ENCODE measurements at places on chromosomes 7 and 10. TPM values are rescaled to one million over a fixed set of nuclear protein-coding genes. Genes with fewer than 3 reads are reported as not detected.

NME8 gene
- total RNA-seq, result not detected

IKZF5 gene
- total RNA-seq, result 11.5 TPM

SPOCK2 gene
- 17.6 TPM for total RNA-seq

PIK3CG gene
- total RNA-seq, result 2.2 TPM

PIP gene
- total RNA-seq, result not detected

GRCh38 chr7:64603271-64603670, 40.4 kb upstream of the ZNF680 start:
- DNase-seq, result no peak

DNA sequence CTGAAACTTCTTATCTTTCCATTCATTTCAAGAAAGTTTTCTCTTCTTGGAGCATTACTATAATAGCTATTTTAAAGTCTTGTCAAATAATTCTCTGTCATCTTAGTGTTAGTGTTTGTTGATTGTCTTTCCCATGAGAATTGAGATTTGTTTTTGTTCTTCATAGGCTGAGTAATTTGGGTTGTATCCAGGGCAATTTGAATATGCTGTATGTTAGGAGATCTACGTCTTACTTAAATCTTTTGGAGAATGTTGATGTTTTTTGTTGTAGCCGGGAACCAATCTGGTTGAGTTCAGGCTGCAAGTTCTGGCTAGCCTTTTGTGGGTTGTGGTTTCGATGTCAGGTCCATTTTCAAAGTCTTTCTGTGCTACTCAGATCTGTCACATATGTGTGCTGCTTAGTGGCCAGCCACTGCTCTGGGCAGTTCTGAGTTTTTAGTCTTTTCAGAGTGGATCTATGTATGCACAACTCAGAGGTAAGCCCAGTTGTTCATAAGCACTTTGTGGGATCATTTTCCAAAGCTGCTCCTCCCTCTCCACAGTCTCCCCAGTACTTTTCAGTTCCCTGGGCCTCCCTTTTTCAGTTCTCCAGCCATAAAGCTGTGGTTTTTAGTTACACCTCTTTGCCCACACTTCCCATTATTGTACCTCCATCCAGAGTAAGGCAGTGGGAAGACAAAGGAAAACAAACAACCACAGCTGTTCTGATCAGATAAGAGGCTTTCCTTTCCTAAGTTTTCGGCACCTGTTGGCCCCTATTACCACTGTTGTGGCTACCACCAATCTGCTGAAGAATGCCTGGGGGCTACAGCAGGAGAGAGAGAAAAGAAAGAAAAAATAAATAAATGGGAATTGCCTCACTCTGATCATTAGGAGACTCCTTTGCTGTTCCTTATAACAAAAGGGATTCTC, 4.7 kb upstream of the CCNJ start:
- no peak for DNase-seq

DNA sequence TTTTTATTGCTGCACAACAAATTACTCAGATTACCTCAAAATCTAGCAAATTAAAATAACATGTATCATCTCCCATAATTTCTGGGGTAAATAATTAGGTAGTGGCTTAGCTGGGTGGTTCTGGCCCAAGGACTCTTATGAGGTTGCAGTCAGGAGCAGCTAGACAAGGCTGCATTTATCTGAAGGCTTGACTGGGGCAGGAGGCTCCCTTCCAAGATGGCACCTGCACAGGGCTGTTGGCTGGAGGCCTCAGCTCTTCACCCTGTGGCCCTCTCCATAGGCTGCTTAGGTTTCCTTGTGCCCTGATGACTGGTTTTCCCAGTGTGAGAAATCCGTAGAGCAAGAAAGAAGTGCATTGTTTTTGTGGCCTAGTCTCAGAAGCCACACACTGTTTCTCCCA, 34.7 kb upstream of the ELFN1 start:
- DNase-seq, result no peak

- no peak for DNase-seq
Observed at GRCh38 chr10:117360016-117360415, 15.2 kb downstream of the PDZD8 start.

DNA sequence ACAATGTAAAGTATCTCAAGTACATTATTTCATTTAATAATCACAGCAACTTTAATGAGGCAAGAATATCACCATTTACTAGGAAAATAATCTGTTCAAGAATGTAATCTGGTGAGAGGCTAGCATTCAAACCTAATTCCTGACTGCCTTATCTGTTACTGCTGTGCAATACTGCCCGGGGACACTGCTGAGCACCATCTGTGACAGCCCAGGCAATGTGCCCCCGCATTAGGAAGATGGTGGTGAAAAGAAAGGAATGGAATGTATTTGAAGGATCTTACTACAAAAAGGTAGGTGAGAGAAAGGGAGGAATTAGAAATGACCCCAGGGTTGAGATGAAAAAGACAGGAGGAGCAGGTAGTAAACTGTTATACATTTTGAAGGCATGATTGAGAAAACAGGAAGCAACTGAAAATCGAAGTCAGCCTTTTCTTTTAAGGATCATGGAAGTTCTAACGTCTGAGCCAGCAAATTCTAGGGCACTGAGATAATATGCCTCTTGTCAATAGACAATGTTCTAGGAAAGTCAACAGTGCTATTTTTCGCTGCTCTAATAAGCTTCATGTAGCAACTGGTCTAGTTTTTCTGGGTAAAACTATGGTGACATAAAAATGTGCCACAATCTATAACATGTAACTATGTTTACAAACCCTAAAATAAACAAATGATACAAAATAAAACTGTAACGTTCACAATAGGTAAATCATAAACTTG, 90.4 kb downstream of the ETV1 start:
- DNase-seq, result no peak

DNA sequence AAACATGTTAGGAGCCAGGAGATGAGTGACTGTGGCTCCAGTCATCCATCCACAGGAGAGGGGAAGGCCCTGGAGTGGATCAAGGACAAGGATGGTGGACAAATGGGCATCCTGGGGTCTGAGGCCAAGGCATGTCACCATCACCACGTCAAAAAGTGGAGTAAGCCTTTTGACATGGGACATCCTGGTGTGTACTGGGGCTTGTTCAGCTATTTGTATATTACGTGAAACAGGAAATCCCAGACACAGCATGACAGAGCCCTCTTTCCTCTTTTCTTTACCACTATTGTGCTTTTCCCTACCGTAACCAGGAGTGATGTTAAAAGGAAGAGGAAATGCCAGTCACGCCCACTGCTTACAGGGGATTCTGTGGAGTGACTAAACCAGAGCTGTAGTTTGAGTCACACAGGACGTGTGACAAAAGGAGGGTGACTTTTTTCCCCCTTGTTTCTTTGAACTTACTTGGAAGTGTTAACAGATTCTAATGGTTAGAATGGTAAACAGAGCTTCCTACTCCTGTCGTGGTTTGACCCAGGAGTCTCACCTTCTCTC, 15.4 kb downstream of the ACSL5 start:
- DNase-seq, result peak; percentile 18

DNA sequence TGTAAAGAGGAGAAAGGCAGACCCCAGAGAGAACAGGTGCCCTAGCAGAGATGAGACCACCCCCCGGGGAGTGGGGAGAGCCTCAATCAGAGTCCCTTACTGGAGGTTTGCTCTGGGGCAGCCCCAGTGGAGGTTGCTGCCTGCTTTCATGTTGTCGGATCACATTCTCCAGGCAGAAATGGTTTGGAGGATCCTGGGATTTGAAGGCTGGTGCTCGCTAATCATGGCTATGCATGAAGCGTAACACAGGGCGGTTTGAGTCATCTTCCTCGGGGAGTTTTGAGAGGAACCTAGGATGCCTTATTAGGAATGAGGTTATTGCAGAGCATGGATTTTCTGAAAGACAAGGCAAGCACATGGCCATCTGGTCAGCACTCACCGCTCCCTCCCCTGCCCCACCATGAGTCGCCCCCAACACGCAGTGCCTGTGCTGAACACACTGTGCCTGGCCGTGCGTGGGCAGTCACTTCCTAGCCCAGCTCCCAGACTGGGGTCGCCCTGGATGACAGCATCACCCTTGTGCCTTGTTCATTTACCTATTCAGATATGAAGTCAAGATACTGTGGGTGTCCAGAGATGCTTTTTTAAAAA, 319.9 kb downstream of the DPP6 start:
- no peak for DNase-seq

DNA sequence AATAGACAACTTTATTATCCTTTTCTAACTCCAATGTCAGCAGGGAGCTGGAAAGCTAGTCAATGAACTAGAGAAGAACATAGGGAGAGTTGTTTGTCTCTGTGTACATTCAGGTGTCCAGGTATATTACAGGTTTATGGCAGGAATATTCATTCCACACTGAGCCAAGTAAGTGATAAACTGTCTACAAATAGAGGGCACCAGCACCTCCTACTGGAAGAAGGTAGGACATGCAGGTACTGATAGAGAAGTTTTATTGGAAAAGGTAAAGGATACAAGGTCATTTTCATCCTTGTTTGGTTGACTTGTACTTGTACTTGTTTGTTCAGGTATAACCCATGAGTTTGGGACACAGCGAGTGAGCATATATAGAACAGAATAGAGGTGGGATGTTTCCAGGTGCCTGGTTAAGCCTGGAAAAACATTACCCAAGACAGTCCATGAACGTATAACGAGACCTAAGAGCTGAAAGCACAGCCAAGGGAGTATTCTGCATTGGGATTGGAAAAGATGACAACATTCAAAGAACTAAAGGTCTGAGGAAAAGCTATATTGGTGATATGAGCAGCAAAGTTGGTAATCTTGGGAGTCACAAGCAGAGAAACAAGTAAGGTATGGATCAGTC, 61.4 kb upstream of the PPP1R3C start:
- peak; percentile 5 for DNase-seq

GRCh38 chr7:116899308-116899707, 36.9 kb downstream of the CAPZA2 start:
- DNase-seq, result no peak

- DNase-seq, result peak; percentile 53
Observed at GRCh38 chr10:46523119-46523961, 33.1 kb downstream of the GPRIN2 start.

DNA sequence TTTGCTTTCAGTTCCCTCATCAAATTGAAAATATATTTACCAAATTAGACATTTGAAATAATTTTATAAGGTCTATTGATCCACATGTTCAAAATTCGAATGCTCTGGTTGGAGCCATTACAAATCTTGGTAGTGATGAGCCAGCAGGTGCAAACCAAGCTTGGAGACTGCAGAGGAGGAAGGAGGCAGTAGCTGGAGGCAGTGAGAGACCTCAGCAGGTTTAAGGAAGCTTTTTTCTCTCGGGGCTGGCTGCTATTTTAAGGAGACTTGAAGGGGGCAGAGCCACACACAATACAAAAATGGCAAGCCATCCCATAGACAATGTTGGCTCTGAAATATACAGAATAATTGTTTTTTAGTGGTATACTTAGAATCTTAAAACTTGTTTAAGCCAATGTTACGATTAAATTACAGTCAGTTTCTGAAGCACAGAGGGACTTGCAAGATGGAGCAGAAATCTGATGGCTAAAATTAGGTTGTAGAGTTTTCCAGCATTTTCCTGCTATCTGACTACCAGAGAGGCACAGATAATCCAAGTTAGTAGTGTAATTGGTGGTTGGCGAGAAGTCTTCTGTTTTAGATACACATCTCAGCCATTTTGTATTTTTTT, 185.8 kb downstream of the SNX10 start:
- DNase-seq, result no peak

GRCh38 chr7:92057375-92057774, 76.9 kb downstream of the CYP51A1 start:
- DNase-seq, result peak; percentile 4

DNA sequence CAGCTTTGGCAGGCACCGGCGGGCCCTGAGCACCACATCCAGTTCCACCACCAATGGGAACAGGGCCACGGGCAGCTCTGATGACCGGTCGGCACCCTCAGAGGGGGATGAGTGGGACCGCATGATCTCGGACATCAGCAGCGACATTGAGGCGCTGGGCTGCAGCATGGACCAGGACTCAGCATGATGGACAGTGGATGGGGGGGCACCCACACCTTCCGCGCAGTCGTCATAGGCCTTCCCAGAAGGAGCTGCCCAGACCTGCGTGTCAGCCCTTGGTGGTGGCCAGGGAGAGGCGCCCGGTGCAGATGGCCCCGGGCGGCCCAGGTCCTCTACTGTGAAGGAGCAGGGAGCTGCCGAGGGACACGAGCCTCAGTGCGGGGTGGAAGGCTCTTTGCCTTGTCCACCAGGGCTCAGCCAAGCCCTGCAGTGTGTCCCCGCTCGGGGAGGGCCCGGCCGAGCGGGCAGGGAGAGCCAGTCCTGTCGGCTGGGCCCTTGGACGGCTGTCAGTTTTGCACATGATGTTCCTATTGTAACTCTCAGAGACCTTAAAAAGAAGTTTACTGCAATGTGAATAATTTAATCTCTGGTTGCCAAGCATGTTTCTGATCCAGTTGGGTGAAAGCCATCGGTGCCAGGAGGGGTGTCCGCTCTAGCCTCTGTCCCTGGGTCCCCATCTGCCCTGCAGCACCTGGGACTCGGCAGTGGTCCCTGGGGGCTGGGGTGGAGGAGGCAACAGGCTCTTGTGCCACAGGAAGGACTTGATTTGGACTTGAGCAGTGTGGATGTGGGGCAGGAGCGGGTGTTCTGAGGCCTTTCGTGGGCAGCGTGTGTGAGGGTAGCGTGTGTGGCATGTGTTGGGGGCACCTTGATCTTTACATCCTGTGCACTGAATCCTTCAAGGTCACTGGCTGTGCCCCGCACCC, 12.6 kb downstream of the NACAD start:
- DNase-seq, result no peak

GRCh38 chr10:102773320-102773719, 29.6 kb downstream of the WBP1L start:
- no peak for DNase-seq
